ENCODE measurements at places on chromosomes 5 and 9. TPM values are rescaled to one million over a fixed set of nuclear protein-coding genes. Genes with fewer than 3 reads are reported as not detected.

- no peak for DNase-seq
Measured at GRCh38 chr9:131227959-131228460, 48.3 kb downstream of the FAM78A start.

DNA sequence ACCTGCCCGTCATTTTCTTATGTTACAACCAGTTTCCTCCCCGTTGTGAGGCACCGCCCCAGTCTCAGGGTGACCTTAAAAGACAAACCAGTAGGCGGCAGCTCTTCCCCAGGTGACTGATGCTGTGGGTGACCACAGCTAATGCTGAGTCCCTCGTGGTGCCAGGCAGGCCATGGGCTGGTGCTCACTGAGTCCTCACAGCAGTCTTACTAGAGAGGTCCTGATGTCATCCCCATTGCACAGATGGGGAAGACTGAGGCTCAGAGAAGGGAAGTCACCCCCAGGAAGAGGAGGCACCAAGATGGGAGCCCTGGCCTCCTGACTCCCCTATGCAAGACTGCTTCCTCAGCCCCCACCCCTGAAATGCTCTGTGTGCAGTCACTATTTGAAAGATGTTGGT, 978 bp downstream of the CFAP157 start:
- no peak for DNase-seq

GRCh38 chr5:172438319-172438668, 16.0 kb downstream of the SH3PXD2B start:
- DNase-seq = no peak

- no peak for DNase-seq
Measured at GRCh38 chr5:136034984-136035383, 6.2 kb downstream of the TGFBI start.

The ADAMTSL1 gene
- total RNA-seq = 3.4 TPM

The GPR107 gene
- total RNA-seq = 17.2 TPM

Measured in liver (tissue), 10 donors.